ENCODE measurements at places on chromosomes 3 and 15.

DNA sequence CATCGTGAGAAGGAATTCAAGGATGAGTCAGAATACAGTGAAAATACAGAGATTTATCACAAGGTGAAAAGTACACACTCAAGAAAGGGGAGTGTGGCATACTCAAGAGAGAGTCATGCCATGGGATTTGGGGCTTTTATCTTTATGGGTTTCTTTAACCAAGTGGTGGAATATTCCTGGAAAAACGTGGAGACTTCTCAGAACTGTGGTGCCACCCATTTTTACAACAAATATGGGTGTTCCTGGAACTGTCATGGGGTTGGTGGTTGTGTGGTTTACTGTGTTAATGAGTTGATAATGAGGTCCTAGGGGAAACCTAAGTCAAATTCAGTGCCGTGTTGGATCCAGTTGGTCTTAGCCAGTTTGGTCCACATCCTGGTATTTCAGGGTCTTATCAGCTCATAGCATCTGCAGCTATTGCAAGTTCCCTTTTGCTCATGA lies 497.2 kb downstream of the GABRG3 start:
- DNase-seq, result no peak

- DNase-seq, result no peak
These were observed 34.7 kb downstream of the ARRDC4 start for GRCh38 chr15:97995192-97995591.

- DNase-seq, result no peak
These were observed 34.4 kb downstream of the GLCE start for GRCh38 chr15:69194854-69195253.

- no peak for DNase-seq
These were observed 324.6 kb downstream of the EPHA6 start for GRCh38 chr3:97138914-97139541.

DNA sequence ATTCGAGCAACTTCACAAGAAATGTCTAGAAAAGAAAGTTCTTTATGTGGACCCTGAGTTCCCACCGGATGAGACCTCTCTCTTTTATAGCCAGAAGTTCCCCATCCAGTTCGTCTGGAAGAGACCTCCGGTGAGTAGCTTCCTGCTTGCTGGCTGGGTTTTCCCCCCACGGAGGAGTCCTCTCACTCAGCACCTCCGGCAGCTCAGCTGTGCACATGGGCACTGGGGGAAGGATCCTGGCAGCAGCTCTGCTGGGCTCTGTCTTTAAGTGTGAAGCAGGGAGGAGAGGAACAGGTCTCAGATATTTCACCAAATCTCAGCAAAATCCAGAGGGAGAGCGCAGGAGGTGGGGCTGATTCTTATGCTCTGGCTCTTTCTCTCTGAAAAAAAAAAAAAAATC lies 684 bp downstream of the CAPN3 start:
- DNase-seq, result no peak

DNA sequence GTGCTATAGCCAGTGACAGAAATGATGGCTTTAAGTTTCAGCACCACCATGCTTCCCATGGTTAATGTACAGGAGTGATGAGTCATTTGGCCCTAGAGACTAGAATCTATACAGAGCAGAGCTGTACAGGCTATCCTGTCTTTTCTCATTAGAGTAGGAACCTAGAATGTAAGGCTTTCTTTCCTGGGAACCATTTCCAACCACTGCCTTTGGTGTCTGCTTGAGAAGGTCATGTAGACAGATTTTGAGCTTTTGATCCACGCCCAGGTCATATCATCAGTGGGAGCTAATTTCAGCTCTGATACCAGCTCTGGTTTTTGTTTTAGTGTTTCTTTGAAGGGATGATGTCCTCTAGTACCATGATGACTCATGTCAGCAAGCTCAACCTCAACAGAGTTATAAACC lies 543.1 kb downstream of the NTRK3 start:
- no peak for DNase-seq

- DNase-seq, result no peak
These were observed 20.1 kb downstream of the KBTBD8 start for GRCh38 chr3:67018105-67018788.

- DNase-seq, result no peak
These were observed 54.1 kb downstream of the NFKBIZ start for GRCh38 chr3:101903451-101903871.

DNA sequence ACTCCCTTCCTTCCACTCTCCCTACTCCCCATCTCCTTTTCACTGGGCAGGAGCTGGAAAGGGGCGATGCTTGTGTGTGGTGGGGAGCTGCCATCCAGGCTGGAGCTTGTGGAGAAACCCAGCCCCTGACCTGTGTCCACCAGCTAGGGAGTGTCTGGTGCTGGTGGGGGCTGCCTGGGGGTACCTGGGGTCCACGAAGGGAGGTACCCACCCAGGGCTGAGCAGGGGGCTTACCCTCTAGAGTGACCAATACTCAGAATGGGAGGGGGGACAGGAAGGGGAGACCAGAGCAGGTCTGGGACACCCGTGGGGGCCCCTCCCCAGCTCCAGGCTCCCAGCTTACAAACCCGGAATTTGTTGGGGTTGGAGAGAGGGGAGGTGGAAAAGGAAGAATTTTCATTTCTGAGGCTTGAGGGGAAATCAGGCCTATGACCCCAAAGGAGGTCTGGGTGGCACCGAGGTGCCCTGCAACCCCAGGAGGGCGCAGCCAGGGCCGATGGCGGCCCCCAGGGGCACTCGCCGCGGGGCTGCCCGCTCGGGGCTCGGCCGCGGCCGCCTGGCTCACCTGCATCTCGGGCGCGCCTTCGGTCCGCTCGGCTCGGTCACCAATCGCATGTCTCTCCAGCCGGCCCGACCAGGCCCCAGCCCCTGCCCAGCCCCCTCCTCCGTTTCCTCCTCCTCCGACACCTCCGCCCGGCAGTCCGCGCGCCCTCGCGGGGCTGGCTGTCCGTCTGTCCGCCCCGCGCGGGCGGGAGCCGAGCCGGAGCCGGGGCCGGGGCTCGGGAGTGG lies 773 bp downstream of the LINGO1 start:
- DNase-seq, result no peak

GRCh38 chr3:146117406-146118285 lies 43.3 kb downstream of the PLOD2 start:
- DNase-seq, result no peak

GRCh38 chr3:158337110-158337509 lies 227.2 kb downstream of the RSRC1 start:
- no peak for DNase-seq

- DNase-seq, result no peak
These were observed 16.3 kb upstream of the MB21D2 start for GRCh38 chr3:192933779-192934460.

GRCh38 chr3:152100491-152101132 lies 168.1 kb upstream of the MBNL1 start:
- DNase-seq, result no peak

DNA sequence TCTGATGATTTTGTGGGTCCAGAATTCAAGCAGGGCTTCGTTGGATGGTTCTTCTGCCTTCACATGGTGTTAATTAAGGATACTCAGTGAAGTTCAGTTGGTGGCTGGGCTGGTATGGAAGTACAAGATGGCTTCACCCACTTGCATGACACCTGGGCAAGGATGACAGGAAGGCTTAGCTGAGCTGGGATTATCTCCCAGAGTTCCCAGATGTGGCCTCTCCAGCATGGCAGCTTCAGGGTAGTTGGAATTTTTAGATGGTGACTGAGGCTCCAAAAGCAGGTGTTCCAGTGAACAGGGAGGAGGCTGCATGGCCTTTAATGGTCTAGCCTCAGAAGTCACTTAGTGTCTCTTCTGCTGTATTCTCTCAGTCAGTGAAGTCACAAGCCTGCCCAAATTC lies 135.5 kb downstream of the THRB start:
- no peak for DNase-seq

- DNase-seq, result no peak
These were observed 291.6 kb upstream of the CFAP20DC start for GRCh38 chr3:59341459-59341858.

DNA sequence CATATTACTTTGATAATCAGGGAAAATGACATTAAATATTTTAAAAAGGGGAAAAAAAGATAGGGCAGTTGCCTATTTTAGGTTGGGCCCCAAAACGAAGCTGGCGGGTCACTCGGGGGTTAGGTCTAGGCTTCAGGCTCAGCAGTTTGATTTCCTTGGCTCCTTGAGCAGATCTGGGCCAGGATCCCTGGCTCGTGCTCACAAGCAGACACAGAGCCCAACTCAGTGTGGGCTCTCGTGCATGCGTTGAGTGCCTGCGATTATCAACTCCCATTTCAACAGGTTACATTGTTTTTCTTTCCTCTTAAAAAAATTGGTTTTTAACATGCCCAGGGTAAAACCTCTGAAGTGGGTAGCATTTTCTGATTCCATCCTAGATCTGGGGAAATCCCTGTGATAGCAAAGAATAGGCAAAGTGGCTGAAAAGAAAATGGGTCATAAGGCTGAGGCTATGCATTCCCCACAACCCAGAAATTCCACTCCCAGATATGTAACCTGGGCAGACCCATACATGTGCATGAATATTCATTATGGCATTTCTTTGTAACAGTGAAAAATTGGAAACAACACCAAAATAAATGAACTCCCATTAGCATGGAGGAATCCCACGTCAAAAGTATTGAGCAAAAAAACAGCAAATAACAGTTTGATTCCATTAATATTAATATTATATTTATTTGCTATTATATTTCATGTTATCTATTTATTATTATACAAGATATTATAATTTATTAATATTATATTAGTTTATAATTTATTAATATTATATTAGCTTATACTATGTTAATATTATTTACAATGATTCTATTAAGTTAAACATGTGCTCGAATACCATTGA lies 27.8 kb downstream of the FAM43A start:
- DNase-seq, result no peak

- no peak for DNase-seq
These were observed 38.1 kb upstream of the SPPL2A start for GRCh38 chr15:50803479-50804180.

GRCh38 chr3:17811646-17812045 lies 69.2 kb upstream of the TBC1D5 start:
- no peak for DNase-seq

DNA sequence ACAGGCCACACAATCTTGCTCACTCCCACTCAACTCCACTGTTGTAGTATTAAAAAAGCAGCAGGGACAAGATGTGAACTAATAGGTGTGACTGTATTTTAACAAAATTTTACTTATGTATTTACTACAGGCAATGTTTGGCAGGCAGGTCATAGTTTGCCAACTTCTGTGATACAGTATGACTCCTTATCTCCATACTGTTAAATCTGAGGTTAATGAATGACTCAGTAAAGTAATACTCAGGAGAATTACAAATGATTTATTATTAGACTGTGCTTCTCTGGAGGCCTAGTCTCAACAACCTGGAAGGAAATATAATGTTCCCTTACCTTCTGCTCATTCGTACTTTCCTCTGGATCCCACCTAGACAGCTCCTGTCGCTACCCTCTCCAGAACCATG lies 258.6 kb upstream of the KCNMB2 start:
- no peak for DNase-seq

DNA sequence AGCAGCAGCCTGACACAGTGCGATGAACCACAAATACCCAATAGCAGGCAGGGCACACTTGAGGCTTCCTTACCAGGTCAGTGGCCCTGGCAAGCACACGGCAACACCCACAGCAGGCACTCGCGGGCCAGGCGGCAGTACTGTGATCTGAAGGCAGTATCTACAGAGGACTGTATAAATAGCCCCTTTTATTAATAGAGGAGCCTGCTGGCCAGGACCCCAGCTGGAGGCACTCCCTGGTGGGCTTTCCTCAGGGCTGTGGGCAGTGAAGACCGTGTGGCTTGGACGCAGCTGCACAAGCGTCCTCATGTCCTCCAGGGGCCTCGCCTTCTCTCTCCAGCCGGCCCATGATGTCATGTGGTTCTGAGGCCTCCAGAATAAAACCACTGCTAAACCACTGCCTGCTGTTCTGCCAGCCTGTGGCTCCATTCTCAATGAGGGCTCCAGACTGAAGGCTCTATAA lies 44.1 kb downstream of the LRIG1 start:
- DNase-seq, result no peak

GRCh38 chr3:56694867-56695683 lies 12.0 kb upstream of the TASOR start:
- no peak for DNase-seq

GRCh38 chr3:49119439-49119838 lies 1.2 kb downstream of the USP19 start:
- no peak for DNase-seq

DNA sequence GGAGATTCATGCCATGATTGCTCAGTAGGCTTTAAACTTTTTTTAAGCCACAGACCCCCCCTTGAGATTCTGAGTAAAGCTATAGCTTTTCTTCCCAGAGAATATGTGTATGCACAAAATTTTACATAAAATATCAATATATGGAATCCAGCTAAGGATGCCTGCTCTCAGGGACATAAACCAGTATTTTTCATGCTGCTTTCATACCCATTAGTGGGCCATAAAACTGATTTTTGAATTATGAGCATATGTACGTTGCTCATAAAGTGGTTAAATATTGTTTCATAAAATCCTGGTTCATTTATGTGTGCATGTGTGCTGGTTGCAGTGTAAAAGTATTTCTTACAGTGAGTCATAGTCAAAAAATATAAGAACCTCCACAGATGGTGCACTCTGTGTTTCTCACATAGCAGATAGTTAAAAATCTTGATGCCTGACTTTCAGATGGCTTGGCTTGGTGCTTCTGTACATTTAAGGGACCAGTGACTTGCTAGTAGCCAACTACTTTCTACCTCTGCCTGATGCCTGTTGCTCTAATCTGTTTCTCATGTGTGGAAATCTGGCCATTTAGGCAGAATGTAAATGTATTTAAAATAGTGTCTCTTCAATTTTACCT lies 71.9 kb downstream of the ARHGEF26 start:
- DNase-seq, result no peak

- peak; percentile 90 for DNase-seq
These were observed 218 bp upstream of the MAPKAPK3 start for GRCh38 chr3:50616770-50617095.

DNA sequence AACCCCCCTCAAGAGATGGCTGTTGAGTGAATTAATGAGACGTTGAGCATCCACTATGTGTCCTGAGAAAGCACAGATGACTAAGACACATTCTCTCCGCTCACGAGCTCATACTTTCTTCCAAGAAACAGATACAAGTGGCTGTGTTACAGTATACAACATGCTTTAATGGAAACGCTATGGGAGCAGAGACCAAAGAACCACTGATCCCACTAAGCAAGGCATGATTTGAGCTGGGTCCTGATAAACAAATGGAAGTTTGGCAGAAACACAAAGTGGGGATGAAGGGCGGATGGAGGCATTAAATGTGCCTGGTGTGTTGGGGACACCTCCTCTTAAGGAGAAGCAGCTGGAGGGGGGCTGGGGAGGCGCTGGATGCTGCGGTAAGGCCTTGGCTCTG lies 129.4 kb downstream of the UACA start:
- DNase-seq, result no peak

GRCh38 chr3:55675478-55675877 lies 188.4 kb upstream of the WNT5A start:
- DNase-seq, result no peak

Measured in stimulated activated naive CD4-positive, alpha-beta T cell (primary cell).